ENCODE measurements at places on chromosomes 3 and 15.

GRCh38 chr3:67349551-67350174 is 304.7 kb downstream of the SUCLG2 start:
- DNase-seq = no peak

DNA sequence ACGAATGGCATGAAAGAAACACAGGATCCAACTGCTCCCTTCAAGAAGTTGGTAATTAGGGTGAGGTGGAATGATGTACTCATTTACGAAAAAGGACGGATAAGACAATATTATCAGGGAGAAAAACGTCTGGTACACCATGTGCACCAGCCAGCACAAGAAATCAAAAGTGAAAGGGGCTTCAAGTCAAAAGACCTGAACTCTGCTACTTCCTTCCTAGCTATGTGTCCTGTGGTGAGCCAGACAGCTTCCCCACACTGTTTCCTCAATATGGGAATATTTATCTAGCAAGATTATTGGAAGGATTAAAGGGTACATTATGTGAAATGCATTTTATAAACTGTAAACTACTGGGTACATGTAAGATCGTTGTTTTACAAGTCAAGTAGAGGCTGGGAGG is 33.9 kb downstream of the RAB27A start:
- peak; percentile 20 for DNase-seq

GRCh38 chr15:60899967-60900356 is 329.1 kb downstream of the RORA start:
- no peak for DNase-seq

DNA sequence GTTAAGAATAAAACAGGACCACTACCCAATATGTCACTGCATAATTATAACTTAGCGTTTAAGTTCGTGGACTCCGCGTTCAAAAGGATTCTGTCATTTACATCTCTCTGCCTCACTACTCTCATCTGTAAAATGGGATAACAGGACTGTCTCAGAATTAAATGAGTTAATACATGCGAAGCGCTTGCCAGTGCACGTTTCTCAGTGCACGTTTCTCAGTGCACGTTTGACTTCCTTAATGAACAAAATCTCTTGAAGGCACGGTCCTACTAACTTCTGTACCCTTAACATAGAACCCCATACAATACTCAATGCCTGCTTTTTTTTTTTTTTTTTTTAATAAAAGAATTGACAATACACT is 499 bp downstream of the RABL3 start:
- DNase-seq = peak; percentile 8

DNA sequence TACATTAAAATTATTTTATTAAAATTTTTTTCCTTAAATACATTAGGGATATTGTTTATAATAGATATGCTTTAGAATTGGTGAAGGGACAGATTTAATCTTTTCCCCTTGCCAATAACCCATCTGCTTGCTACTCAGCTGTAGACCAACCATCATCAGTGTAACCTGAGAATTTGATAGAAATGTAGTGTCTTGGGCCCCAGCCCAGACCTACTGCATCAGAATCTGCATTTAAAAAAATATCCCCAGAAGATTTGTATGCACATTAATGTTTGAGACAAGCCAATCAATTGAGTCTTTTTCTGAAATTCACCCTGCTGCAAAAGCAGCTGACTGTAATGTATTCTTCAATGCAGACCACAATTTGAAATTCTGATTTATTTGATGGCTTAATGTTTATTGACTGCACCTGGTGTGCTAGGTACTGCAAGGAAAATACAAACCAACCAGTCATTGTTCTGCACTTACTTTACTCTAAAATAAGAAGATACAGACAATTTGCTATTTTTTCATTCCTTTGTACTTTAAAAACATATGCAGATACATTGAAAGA is 190.7 kb upstream of the SGO1 start:
- no peak for DNase-seq

DNA sequence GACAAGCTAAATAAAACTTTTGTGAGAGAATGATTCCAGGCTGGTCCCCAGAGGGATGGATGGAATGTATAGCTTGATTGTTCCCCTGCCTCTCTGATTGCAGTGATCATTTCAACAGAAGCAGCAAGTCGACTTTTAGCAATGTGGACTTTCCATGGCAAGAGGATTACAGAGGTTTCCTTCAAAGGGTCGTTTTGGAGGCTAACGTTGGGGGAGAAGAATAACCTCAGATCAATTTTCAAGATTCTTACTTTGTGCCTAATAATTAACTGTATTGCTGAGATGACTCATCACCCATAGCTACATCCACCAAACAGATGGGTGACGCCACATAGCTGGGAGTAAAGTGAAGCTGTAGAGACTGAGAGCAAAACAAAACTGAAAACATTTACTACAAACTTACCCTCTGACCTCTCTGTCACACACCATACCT is 79.9 kb downstream of the GTPBP8 start:
- no peak for DNase-seq

- no peak for DNase-seq
Measured at GRCh38 chr15:82995938-82996337, 9.9 kb downstream of the RAMAC start.

GRCh38 chr3:44342176-44342790 is 3.7 kb downstream of the TCAIM start:
- DNase-seq = no peak

DNA sequence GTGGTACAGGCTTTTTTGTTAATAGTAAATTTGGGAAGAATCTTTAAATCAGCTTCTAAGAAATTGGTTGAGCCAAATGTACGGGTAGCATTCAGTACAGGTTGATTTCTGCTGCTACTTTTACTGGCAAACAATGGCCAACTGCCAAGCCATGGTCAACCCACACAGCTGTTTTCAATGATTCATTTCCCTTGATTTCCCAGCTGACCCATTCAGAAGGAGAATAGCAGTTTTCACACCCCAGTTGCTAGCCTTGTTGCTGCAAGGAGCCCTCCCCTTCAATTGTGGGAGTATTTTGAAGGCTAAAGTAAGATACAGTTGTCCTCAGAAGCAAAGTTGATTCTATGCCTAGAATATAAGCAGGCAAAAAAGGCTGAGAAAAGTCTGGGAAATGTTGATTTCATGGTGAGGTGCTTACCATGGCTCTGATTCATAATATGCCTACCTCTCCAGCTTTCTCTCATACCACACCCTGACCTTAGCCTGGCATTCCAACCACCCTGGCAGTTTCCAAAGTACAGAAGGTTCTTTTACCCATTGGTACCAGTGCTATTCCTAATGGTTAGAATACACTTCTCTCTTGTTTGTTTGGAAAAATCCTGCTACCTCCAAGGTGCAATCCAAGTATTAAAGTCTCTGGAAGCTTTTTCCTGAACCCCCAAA is 320.3 kb upstream of the TGFBR2 start:
- peak; percentile 67 for DNase-seq

DNA sequence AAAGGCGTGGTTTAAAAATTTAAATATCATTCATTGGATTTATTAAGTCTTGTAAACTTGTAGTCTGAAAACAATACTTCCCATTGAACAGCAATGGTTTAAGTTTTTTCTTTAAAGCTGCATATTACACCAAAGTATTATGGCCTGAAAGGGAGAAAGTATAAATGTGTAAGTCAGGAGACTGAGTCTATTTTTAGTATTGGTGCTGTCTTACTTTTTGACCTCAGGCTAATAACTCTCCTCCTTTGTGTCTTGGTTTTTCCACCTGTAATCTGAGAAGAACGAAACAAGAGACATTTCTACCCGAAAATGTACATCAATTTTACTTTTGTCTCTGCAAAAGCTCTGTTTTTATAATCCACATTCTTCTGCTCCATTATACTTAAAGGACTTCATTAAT is 7.6 kb downstream of the C15orf61 start:
- no peak for DNase-seq

DNA sequence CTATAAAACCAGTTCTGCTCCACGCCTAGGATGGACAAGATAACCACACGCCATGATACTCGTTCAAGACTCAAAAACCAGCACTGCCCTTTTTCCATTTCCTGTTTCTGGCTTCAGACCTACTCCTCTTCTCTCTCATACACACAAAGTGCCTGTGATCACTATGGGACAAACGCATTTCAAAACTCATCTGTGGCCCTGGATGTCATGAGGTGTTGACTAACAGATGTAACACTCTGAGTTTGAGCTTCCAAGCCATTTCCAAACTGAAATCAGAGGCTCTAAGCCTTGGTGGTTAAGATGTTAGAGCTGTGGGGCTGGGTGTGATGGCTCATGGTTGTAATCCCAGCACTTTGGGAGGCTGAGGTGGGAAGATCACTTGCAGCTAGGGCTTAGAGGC is 55.7 kb upstream of the LMOD3 start:
- DNase-seq = no peak

DNA sequence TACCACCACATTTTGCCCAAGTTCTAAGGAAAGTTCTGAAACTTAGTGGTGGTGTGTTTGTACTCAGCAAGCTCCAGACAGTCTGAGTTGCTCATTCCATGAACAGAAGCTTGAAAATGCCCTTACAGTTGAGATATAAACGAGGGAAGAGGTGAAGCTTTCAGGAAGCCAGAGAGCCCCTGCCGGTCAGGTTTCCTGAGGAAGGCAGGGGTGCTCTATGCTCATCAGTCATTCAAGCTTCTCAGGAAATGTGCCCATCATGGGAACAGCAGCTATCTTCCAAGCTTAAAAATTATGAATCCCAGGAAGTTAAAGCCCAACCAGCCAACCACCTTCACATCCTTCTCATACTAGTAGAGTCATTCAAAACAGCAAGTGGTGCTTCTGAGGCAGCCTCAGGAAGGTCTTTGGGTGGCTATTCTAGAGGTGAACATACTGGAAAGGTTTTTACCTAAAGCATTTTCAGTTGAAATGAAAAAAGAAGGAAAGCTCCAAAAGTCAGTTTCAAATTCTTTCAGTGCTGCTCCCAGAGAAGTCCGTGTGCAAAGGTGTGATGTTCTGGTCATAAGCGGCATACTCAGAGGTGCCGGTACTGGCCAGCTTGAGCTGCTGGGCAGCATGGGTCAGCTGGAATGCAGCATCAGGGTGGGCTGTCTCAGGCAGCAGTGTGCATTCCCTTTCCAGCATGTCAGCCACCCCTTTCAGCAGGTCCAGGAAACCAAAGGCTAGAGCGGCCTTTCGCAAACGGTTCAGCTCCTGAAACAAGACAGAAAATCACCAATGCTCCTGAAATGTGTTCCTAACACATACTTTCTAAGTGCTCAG is 31.8 kb downstream of the INTS14 start:
- no peak for DNase-seq

- DNase-seq = no peak
Measured at GRCh38 chr3:58049143-58049785, 41.0 kb downstream of the FLNB start.

GRCh38 chr3:16802389-16802788 is 82.4 kb upstream of the PLCL2 start:
- peak; percentile 48 for DNase-seq

GRCh38 chr3:114794894-114795630 is 352.0 kb downstream of the ZBTB20 start:
- no peak for DNase-seq

GRCh38 chr3:116444819-116445310 is 422 bp downstream of the LSAMP start:
- no peak for DNase-seq

GRCh38 chr3:187227658-187228258 is 30.5 kb downstream of the RTP1 start:
- no peak for DNase-seq

- DNase-seq = peak; percentile 48
Measured at GRCh38 chr15:64112904-64113303, 17.1 kb downstream of the SNX1 start.

GRCh38 chr3:146160321-146160963 is 542 bp downstream of the PLOD2 start:
- DNase-seq = no peak

- DNase-seq = no peak
Measured at GRCh38 chr3:14047027-14047426, 77.6 kb downstream of the CHCHD4 start.

DNA sequence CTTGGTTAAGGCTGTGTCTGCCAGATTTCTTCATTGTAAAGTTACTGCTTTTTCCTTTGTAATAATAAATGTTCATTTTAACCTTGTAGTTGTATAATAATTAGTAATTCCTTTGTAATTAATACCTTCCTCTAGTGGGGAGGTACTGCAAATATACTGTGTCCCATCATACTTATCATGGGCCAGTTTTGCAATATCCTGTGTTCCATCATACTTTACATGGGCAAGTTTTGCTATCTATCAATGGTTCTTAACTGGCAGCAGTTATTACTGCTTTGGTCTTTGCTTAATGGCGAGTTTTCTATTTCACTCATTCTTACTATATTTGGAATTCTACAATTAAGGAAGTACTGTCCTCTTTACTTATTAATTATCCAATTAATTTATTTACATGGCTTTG is 10.6 kb downstream of the ATP2C1 start:
- no peak for DNase-seq

GRCh38 chr3:160482796-160483195 is 33.2 kb upstream of the TRIM59 start:
- no peak for DNase-seq

DNA sequence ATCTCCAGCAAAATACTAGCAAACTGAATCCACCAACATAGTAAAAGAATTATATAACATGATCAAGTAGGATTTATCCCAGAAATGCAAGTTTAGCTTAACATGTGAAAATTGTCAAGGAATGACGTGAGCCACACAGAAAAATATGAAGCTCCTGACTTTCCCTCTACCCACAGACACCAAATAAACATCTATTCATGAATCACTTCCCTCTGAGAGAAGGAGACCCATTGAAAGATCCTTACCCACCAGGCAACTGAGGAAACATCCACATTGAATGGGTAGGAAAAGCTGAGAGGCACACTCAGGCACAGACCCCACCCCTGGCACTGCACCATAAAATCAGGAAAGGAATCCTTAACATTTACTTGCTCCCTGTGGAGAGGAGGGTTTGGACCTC is 102.2 kb upstream of the MANF start:
- DNase-seq = no peak

DNA sequence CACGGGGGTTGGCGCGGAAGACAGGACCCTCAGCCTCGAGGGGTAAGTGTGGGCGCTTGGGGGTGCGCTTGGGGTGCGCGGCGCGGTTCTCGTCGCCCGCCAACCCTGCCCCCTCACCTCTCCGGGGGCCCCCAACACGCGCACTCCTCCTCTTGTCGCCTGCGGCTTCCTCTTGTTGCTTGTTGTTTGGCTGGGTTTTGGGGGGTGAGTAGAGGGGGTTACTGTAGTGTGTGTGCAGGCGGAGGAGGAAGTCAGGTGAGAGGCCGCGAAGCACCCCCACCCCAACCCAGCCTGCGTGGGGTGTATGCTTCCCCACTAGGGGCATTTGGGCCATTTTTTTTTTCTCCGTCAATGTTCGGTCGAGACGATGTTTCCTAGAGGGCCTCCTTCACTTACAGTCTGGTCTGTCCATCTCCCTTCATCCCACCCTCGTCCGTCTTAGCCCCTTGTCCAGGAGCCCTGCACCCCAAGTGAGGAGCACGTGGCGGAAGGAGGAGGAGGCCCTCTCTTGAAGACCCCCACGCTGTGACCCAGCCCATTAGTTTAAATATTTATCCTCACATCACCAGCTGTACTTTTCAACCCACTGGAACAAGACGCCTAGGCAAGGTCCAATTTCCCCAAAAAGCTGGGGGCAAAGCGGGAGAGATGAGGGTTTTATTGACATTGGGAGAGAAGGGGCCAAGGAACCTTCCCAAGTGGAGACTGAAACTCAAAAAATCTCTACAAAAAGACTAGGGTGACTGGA is 20.4 kb upstream of the SATB1 start:
- DNase-seq = no peak

GRCh38 chr3:181265750-181266333 is 276.3 kb upstream of the DNAJC19 start:
- no peak for DNase-seq

GRCh38 chr3:186515125-186515524 is 29.1 kb downstream of the CRYGS start:
- DNase-seq = no peak

- peak; percentile 89 for DNase-seq
Measured at GRCh38 chr3:56783644-56784447, 17.9 kb downstream of the ARHGEF3 start.

GRCh38 chr3:194132465-194133286 is 3.3 kb upstream of the HES1 start:
- no peak for DNase-seq
